ENCODE measurements at places on chromosomes 4 and X. TPM values are rescaled to one million over a fixed set of nuclear protein-coding genes. Genes with fewer than 3 reads are reported as not detected.
A peak's percentile ranks its signal among the peaks of the same experiment; 100 is the strongest.

- no peaks in the 10 kb centered on the region for H3K4me1 ChIP-seq
- H3K27ac ChIP-seq, result no peak overlapping the region
- no peak for DNase-seq
- H3K4me3 ChIP-seq, result no peak overlapping the region
- no peaks in the 10 kb centered on the region for H3K36me3 ChIP-seq
- no peaks in the 10 kb centered on the region for H3K27me3 ChIP-seq
Observed at GRCh38 chrX:103002576-103002975, 61.4 kb downstream of the BEX1 start.

- no peak overlapping the region for H3K4me3 ChIP-seq
- H3K4me1 ChIP-seq, result no peaks in the 10 kb centered on the region
- DNase-seq, result no peak
- no peaks in the 10 kb centered on the region for H3K27me3 ChIP-seq
Observed at GRCh38 chrX:106566362-106566761, 45.4 kb upstream of the RADX start.

Gene SUPT20HL1
- not detected for polyA plus RNA-seq

Gene PDE5A
- 2.2 TPM for polyA plus RNA-seq

- no peaks in the 10 kb centered on the region for H3K36me3 ChIP-seq
- no peak overlapping the region for H3K27ac ChIP-seq
- H3K4me3 ChIP-seq, result no peak overlapping the region
- H3K4me1 ChIP-seq, result peaks cover 20% of the 10 kb centered on the region
- no peak for DNase-seq
- no peaks in the 10 kb centered on the region for H3K27me3 ChIP-seq
Observed at GRCh38 chr4:184364100-184364921, 110.0 kb downstream of the IRF2 start.

GRCh38 chr4:187849556-187850225 lies 145.9 kb upstream of the ZFP42 start:
- H3K27ac ChIP-seq, result no peak overlapping the region
- no peaks in the 10 kb centered on the region for H3K36me3 ChIP-seq
- H3K4me1 ChIP-seq, result no peaks in the 10 kb centered on the region

GRCh38 chrX:100379388-100379986 lies 30.6 kb downstream of the PCDH19 start:
- DNase-seq, result no peak
- H3K27ac ChIP-seq, result no peak overlapping the region

- H3K27me3 ChIP-seq, result no peaks in the 10 kb centered on the region
- no peak for DNase-seq
- no peaks in the 10 kb centered on the region for H3K4me1 ChIP-seq
- H3K27ac ChIP-seq, result no peak overlapping the region
Observed at GRCh38 chrX:130851569-130851968, 51.4 kb downstream of the ENOX2 start.

DNA sequence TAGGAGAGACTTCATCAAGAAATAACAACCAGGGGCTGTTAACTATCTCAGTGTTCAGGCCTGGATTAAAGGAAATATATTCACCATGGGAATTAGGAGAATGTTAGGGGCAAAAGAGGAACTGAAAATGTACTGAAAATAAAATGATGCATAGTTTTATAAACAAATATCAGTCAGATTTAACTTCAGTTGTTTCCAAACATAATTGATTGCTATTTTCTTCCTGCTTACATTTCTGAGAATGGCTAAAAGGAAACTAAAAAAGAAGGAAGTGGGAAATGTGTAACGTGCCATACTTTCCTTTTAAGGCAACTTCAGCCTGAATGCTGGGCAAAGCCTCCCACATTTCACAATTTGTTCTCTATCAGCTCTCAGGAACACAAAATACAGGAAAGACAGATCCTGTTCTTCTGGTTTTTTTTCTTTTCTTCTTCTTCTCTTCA lies 178.1 kb downstream of the MAML3 start:
- peaks cover 14% of the 10 kb centered on the region for H3K4me1 ChIP-seq
- H3K27me3 ChIP-seq, result no peaks in the 10 kb centered on the region
- H3K36me3 ChIP-seq, result no peaks in the 10 kb centered on the region

Gene NXF2
- polyA plus RNA-seq, result not detected

Gene TRO
- 2.5 TPM for polyA plus RNA-seq

DNA sequence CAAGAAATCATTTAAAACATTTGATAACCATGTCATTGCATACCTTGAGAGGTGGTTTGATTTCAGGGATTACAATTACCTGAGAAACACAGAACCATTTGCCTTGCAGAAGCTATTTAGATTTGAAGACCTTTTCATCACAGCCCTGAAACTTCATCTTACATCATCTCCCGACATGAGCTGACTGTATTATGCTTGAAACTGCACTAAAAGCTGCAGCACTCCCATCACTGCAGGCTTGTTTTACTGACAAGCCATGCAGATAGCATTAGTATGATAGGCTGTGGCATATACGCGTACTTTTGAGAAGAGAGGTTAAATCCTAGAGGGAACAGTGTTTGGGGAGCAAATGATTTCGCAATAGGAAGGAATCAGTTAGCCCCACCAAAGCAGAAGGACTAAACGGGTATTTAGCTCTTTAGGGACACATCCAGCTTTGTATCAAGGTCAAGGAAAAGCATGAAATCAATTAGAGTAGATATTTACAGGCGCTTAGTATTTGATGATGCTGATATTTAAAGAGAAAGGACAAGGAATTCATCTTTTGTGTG lies 133.2 kb upstream of the DIAPH2 start:
- H3K4me1 ChIP-seq, result no peaks in the 10 kb centered on the region
- no peak for DNase-seq
- H3K4me3 ChIP-seq, result no peak overlapping the region
- no peak overlapping the region for H3K27ac ChIP-seq
- H3K27me3 ChIP-seq, result no peaks in the 10 kb centered on the region

GRCh38 chr4:185773419-185773818 lies 38.6 kb downstream of the SORBS2 start:
- H3K36me3 ChIP-seq, result no peaks in the 10 kb centered on the region
- no peak overlapping the region for H3K4me3 ChIP-seq
- H3K4me1 ChIP-seq, result peaks cover 52% of the 10 kb centered on the region
- H3K27ac ChIP-seq, result peak overlapping the region; percentile 78

GRCh38 chrX:23185951-23186350 lies 148.7 kb upstream of the PTCHD1 start:
- H3K27ac ChIP-seq, result no peak overlapping the region
- no peak for DNase-seq
- H3K36me3 ChIP-seq, result no peaks in the 10 kb centered on the region
- peaks cover 5% of the 10 kb centered on the region for H3K27me3 ChIP-seq
- H3K4me1 ChIP-seq, result no peaks in the 10 kb centered on the region

GRCh38 chr4:52157641-52158316 lies 106.7 kb downstream of the SPATA18 start:
- no peaks in the 10 kb centered on the region for H3K27me3 ChIP-seq
- H3K4me3 ChIP-seq, result no peak overlapping the region
- no peak overlapping the region for H3K27ac ChIP-seq
- H3K4me1 ChIP-seq, result no peaks in the 10 kb centered on the region
- DNase-seq, result no peak
- no peaks in the 10 kb centered on the region for H3K36me3 ChIP-seq

Gene SGMS2
- 55.7 TPM for polyA plus RNA-seq

DNA sequence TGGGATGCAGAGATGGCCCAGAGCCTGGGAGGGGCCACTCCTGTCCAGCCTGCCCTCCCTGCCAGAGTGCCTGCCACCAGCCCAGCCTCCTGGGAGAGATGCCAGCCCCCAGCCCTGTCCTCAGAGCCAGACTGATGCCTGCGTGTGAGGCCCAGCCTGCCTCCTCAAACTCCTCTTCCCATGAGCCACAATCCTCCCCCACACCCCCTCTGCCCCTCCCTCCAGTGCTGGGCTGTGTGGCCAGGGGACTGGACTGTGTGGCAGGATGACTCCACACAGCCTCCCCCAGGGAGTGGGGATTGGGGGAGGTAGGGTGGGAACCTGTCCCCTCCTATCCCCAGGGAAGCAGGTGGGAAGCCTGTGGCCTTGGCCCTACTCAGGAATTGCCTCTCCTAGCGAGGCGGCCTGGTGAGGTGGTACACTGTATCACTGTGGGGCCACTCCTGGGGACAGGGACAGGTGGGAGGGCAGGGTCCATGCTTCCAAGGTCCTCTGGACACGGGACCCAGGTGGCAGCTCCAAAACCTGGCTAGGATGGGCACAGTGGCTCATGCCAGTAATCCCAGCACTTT lies 4.3 kb upstream of the SH3BP2 start:
- DNase-seq, result peak; percentile 83
- H3K36me3 ChIP-seq, result no peaks in the 10 kb centered on the region
- no peak overlapping the region for H3K4me3 ChIP-seq
- H3K27ac ChIP-seq, result peak overlapping the region; percentile 87
- H3K27me3 ChIP-seq, result no peaks in the 10 kb centered on the region

Gene PPA2
- 88.9 TPM for polyA plus RNA-seq

Gene VSIG4
- 9.5 TPM for polyA plus RNA-seq

DNA sequence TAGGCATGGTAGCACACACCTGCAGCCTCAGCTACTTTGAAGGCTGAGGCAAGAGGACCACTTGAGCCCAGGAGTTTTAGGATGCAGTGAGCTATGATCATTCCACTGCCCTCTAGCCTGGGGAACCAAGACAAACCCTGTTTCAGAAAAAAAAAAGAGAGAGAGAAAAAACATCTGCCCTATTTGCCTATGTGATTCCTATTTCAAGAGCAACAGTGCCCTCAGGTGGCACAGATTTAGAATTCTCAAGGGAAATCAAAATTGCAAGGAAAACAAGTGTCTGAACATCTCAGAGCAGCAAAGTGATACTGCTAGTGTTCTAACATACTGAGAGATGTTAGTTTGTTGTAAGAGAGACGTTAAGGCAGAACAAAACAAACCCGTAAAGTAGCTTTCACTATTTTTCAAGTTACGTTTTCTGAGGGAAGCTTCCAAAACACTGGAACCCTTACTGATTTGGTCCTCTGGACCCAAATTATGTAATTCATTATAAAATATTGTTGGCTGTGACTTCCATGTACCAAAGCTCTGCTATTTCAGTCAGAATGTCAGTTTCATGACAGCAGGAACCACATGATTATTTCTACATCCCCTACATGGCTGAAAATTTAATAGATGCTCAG lies 7.9 kb downstream of the BDH2 start:
- no peak for DNase-seq
- no peaks in the 10 kb centered on the region for H3K36me3 ChIP-seq

DNA sequence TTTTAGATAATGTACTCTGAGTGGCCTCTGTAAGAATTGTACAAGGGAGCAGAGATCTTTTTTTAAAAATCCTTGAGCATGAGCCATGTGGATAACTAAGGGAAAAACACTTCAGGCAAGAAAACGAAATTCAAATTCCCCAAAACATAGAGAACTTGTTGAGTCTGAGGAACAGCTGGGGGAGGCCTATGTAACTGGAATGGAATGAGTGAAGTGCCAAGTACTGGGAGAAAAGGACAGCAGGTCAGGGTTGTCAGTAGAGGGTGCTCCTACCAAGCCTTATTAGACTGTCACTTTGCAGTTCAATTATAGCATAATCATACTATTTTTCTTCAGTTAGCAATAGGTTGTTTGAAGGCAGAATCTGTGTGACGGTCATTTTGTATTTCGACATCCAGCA lies 135.1 kb downstream of the ARHGAP6 start:
- DNase-seq, result no peak
- no peaks in the 10 kb centered on the region for H3K27me3 ChIP-seq
- no peaks in the 10 kb centered on the region for H3K36me3 ChIP-seq
- H3K27ac ChIP-seq, result no peak overlapping the region

- no peak overlapping the region for H3K27ac ChIP-seq
- DNase-seq, result no peak
- H3K36me3 ChIP-seq, result no peaks in the 10 kb centered on the region
- no peaks in the 10 kb centered on the region for H3K4me1 ChIP-seq
- no peaks in the 10 kb centered on the region for H3K27me3 ChIP-seq
Observed at GRCh38 chr4:77599378-77599777, 6.2 kb upstream of the CXCL13 start.

GRCh38 chr4:151993521-151993920 lies 232.7 kb upstream of the GATB start:
- H3K36me3 ChIP-seq, result no peaks in the 10 kb centered on the region
- H3K4me3 ChIP-seq, result no peak overlapping the region
- H3K27ac ChIP-seq, result no peak overlapping the region
- H3K4me1 ChIP-seq, result peaks cover 8% of the 10 kb centered on the region
- no peaks in the 10 kb centered on the region for H3K27me3 ChIP-seq
- DNase-seq, result no peak

DNA sequence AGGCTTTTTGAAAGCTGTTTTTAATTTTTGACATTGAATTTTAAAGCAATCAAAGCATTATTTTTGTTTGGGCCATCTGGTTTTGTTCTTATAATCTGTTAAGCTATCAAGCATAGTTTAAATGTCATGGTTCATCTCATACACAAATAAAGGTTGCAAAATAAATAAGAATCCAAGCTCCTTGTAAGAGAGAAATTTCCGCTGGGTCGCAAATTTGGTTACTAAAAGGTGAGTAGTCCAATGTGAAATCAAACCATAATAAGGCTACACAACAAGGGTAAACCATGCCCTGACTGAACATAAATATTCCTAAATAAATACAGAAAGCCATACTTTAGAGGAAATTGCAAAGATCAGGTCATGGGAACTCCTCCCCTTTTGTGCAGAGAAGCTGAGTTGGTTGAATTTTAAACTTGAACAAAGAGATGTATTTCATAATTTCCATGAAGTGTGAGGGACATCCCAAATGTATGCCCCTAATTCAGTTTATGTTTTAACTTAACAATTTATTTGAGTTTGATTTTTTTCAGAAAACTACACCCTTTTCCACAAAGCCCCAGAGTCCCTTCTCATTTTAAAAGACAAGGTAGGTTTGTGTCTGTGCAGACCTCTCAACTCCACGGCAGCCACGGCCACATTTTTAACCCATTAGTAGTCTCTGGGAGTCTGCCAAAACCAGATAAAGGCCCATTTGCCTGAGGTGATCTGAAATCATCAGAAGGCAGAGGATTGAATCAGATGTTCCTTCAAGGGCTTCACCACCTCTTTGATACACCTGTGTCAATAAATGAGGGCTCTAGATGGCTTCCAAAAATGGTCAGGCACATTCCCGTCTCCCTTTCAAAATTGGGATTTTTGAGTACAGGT lies 85.2 kb downstream of the PLAC1 start:
- no peaks in the 10 kb centered on the region for H3K36me3 ChIP-seq
- no peak overlapping the region for H3K4me3 ChIP-seq
- no peak for DNase-seq
- H3K4me1 ChIP-seq, result no peaks in the 10 kb centered on the region
- H3K27ac ChIP-seq, result no peak overlapping the region

- no peaks in the 10 kb centered on the region for H3K36me3 ChIP-seq
- DNase-seq, result no peak
- H3K4me3 ChIP-seq, result no peak overlapping the region
- H3K4me1 ChIP-seq, result no peaks in the 10 kb centered on the region
Observed at GRCh38 chr4:23629421-23629820, 260.4 kb downstream of the PPARGC1A start.

DNA sequence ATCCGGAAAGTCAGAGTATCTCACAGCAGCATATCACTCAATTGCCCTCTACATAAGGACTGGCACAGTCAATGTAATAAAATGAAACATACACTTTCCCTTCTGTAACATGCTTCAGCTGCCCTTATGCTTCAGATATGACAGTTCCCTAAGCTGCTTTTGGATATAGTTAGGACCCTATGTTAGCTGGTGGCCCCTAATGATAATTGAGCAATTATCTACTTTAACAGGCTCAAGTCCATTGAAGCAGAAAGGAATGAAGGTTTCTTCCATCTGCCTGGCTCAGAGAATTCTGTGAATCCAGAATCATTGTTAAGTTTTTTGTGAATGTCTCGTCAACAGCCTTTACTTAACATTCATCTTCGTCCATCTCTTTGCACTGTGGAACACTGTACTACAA lies 951.2 kb upstream of the DIAPH2 start:
- no peaks in the 10 kb centered on the region for H3K27me3 ChIP-seq
- H3K4me3 ChIP-seq, result no peak overlapping the region
- H3K36me3 ChIP-seq, result no peaks in the 10 kb centered on the region
- no peak for DNase-seq
- no peak overlapping the region for H3K27ac ChIP-seq
- H3K4me1 ChIP-seq, result no peaks in the 10 kb centered on the region
